Stimulated activated CD8-positive, alpha-beta memory T cell treated with anti-CD3 and anti-CD28 coated beads, Interleukin-7, amount 100 ng/mL, for 4 hours (primary cell): ENCODE measurements at places on chromosomes 6 and 20.

- DNase-seq = no peak
Measured at GRCh38 chr6:18533793-18534192, 146.6 kb downstream of the RNF144B start.

DNA sequence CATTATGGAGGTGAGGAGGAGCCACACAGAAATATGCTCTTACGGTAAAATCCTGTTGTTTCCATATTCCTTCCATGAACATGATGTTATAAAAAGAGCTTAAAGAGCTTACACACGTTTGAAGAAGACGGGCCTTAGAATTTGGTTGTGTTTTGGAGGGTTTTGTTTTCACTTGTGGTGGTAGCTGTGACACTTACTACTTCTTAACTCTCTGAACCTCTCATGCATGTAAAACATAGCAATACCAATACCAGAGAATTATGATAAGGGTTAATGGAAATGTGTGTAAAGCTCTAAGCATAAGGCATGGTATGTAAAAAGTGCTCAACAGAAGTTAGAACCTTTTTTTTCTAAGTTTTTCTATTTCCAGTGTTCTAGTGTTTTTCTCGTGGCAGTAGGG lies 256.1 kb upstream of the KCNQ5 start:
- DNase-seq = no peak

DNA sequence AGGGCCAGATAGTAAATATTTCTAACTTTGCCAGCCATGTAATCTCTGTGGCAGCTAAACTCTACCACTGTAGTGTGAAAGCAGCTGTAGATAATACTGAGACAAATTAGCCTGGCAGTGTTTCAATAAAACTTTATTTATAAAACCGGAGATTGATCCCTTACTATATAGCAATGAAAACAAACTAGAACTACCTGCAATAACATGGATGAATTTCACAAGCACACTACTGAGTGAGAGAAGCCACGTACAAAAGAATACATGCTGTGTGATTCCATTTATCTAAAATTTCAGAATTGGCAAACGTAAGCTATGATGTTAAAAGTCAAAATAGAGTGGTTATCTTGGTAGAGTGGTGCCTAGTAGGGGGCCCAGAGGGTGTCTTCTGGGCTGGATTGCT lies 198.7 kb upstream of the SGK1 start:
- no peak for DNase-seq

GRCh38 chr20:32636283-32636682 lies 37.5 kb downstream of the C20orf203 start:
- no peak for DNase-seq

DNA sequence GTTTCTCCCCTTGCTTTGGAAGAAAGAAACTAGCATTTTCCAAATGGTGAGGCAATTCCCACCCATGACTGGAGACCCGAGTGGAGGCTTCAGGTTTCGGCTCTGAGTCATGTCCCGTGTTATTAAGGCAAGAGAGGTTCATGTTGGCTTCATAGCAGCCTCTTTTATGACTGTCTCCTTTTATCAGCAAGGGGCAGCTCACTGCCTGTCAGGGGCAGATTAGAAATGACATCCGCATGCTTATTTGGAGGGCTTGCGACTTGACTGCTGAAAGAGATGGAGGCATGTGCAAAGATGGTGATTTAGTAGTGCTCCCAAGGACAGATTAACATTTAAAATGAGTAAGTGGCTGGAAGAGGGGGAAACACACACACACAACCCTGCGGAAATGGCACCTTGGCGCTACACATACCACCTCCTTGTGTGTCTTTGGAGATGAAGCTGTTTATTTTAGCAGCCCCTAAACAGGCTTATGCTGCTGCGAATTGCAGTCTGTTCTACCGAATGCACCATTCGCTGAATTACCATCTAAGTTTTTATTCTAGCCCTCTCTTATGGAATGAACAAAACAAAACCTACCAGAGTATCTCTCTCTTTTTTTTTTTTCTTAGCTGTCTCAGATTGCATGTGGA lies 52.1 kb upstream of the VSTM2L start:
- DNase-seq = no peak

DNA sequence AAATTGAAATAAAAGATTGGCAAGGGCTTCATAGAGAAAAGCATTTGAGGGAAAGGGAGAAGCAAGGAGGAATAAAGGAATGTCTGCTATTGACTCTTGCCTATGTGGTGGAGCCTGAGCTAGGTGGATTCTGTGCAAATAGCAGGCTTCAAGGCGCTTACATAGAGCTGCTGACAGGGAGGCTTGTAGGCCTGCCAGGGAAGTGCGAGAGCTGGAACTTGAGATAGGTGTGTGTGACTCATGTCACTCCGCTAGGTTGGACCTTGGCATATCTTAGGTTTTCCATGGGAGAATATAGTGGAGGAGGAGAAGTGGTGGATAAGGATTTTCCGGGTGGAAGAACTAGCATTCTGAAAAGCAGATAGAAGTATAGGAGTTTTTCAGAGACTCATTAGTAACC lies 14.0 kb downstream of the SNRNP48 start:
- DNase-seq = no peak

DNA sequence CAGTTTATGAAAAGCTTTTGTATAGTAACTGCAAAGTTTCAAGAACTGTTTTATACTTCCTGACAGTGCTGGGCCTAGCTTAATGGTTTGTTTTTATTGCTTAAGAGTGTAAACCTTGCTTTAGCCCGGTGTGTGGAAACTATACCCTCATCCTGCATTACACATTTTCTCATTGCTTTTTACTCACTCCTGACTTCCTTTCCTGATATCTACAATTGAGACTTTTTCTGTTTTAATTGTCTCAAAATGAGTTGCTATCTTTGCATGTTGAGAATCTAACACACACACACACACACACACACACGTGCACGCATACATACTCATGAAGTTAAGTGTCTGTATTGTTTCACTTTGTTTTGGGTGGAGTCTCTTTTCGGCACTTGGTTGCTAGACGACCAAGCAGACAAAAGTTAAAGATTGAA lies 16.7 kb downstream of the BMP2 start:
- DNase-seq = no peak

DNA sequence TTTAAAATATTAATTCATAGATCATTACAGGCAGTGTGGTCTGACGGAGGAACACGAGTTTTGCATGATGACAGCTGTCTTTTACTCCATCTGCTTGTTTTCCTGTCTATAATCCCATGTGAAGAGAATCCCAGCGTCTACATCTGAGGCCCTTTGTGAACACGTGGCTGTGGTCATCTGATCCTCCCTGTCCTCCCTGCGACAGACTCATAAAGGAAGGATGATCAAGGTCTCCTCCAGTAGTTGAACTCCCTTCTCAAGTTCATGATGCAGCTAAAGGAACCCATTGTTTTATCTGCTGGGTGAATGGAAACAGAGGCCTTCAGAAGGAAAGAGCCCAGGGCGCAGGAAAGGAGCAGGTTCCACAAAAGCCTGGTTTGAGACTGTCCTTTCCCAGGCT lies 435.8 kb upstream of the JARID2 start:
- DNase-seq = no peak

- DNase-seq = no peak
Measured at GRCh38 chr6:14974792-14975470, 270.9 kb upstream of the JARID2 start.

- DNase-seq = no peak
Measured at GRCh38 chr6:125258651-125259353, 43.0 kb downstream of the HDDC2 start.

- DNase-seq = peak; percentile 64
Measured at GRCh38 chr6:36387440-36388303, at the start of gene ETV7. Gene ETV7, minus strand, starts transcription at chr6:36387669. Its CDS starts 128 bp downstream, at chr6:36387541.

DNA sequence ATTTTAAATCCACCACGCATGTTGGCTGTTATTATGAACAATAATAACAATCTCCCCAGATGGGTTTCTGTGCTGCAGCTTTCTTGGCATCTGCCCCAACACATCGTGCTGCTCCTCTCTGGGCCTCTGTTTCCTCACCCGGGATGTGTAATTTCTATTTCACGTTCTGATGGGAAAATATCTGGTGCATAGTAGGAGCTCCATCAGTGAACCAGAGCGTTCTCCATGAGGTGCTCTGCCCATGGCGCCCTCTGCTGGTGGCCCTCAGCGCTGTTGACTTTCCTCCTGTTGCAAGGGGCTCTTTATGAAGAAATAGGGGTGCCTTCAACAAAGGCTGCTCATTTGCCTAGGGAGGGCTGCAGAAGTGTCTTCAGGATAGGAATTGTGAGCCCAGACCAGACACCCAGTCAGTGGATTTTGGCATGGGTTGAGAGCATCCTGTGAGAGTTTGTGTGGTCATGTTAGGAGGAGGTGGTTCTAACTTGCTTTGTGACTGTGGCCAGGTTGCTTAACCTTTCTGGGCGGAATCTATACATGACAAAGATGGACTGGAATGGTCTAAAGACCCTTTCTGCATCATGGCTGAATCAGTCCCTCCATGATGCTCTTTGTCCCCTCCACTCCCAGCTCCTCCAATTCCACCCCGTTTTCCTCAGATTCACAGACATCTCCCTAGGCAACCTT lies 8.1 kb downstream of the SCRT2 start:
- DNase-seq = peak; percentile 30

DNA sequence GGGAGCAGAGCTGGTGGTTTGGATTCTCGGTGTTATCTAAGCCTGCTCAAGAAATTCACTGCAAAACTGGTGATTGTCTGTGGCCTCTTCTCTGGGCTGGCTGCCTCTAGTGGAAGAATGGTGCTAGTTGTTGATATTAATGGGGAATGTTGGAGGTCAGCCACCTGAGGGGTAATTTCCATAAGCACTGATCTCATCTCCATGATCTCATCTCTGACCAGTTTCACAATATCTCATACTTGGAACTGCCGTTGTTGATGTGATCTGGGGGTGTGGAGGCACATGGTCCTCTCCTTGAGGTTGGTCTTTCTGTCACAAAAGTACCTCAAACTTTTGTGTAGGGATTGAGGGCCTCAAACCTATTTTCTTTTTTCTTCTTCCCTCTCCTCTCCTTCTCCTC lies 102.6 kb downstream of the CD109 start:
- no peak for DNase-seq

DNA sequence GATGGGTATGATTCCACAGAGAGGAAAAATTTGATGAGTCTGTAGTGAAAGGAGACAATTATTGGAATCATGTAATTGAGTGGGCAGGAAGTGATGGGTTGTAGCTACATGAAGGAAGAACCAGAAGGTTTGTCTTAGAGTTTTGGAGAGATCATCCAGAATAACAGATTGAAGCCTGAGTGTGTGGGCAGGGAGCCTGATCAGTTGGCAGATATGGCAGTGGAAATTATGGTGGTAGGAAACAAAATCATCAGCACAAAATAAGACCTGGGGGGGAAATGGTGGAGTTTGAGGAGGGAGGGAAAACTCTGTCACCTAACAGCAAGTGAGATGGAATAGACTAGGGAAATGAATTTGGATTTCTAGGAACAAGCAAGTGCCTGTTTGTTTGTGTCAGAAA lies 606.6 kb upstream of the MAP3K7 start:
- DNase-seq = no peak

- DNase-seq = no peak
Measured at GRCh38 chr20:13681248-13682125, 42.8 kb upstream of the TASP1 start.

DNA sequence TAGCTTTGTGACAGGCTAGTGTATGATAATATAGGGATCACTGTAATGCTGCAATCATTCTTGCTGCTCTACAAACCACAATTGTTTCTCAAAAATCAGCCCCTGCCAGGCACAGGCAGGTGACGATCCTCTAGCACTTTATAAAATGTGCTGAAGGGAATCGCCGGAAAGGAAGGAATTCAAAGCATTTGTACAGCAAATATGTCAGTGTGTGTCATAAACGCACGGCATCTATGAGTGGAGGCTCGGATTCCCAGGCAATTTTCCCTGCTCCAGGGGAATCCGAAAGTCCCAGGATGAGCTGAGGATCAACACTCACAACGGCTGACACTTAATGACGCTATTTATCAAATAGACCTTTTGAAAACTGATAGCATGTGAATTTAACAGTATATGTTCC lies 1.4 kb downstream of the PHACTR1 start:
- no peak for DNase-seq

GRCh38 chr20:51800060-51800871 lies 2.1 kb downstream of the SALL4 start:
- peak; percentile 26 for DNase-seq

- no peak for DNase-seq
Measured at GRCh38 chr6:132133736-132134445, 182.7 kb upstream of the CCN2 start.

GRCh38 chr20:24694727-24695528 lies 225.5 kb downstream of the SYNDIG1 start:
- DNase-seq = no peak

GRCh38 chr20:36270744-36271638 lies 34.7 kb downstream of the AAR2 start:
- no peak for DNase-seq

DNA sequence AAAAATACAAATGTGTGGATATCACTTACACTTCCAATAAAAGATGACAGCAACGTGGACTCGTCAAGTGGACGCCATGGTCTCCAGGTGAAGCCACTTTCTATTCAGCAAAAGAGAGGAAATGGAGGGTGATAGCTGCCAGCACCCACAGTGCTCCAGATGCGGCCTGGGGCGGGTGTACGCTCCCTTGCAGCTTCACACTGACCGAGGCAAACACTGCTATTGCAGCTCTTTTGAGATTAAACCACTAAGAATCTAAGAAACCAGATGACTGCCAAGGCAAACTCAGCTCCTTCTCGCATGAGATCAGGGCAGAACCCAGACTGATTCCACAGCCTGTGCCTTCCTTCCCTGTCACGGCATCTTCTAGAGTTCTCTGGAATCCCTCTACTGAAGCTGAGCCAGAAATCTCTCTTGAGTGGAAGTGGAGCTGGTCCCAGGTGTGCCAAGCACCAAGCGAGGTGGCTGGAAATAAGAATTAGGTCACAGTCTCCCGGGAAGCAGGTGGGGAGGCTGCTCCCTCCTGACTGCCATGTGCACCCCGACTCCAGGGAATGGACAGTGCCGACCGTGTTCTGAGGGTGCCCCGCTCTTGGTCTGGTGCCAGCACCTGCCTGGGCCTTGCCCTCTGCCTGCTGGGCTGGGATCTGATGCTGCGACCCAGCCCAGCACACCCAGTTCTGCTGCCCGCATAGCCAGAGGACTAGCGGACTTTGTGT lies 90.1 kb upstream of the AFDN start:
- DNase-seq = no peak

DNA sequence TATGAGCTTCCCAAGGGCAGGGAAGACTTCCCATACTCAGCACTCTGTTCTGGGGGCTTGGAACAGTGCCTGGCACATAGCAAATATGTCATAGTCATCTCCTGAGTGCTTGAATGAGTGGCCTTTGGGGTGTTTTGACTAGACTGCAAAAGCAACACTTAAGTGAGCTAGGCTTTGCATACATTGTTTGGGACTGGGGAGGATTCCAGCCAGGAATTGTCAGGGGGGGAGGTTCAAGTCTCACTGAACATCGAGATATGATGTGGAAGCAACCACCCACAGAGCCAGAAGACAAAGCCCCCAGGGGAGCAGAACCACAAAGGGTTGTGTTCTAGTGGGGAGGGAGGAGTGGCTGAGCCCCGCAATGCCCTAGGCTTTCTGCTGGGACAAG lies 98.4 kb downstream of the SYCP2 start:
- DNase-seq = no peak

- DNase-seq = no peak
Measured at GRCh38 chr20:20547876-20548266, 164.6 kb downstream of the RALGAPA2 start.
